ENCODE measurements at places on chromosomes 5 and 9.

DNA sequence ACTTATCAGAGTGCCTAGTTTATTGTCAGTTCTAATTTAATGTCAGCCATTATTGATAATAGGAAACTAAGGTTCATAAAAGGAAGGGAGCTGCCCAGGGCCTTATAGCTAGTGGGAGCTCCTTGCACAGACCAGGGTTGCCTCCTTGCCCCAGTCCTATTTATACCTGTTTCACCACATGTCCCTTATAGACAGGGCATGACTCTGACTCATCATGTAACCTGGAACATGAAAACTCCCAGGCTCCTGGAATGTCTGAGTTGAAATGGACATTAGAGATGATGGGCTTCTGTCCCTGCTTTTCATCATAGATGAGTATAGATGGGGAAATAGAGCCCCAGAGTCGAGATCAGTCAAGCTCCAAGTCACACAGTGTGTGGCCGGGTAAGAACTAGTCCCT is 21.1 kb downstream of the FAT2 start:
- DNase-seq, result no peak

- peak; percentile 45 for DNase-seq
Observed at GRCh38 chr5:124655921-124656511, 90.4 kb downstream of the ZNF608 start.

- no peak for DNase-seq
Observed at GRCh38 chr5:110590187-110590586, 136.3 kb downstream of the TMEM232 start.

DNA sequence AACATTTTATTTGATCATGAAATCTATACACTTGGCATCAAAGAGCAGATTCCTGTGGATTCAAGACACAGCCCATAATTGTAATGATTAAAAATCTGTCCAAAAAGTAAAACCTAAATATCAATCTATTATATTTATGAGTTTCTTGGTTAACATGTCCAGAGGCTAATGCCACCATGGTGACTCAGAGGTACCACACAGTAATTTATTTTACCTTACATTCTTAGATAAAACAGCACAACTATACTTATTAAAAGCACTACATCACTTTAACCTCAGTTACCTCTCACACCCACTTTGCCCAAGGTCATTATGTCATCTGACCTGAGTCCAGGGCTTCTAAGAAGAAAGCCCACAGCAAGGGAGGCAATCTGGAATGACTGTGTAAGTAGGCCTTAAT is 519.2 kb downstream of the RASEF start:
- DNase-seq, result no peak

DNA sequence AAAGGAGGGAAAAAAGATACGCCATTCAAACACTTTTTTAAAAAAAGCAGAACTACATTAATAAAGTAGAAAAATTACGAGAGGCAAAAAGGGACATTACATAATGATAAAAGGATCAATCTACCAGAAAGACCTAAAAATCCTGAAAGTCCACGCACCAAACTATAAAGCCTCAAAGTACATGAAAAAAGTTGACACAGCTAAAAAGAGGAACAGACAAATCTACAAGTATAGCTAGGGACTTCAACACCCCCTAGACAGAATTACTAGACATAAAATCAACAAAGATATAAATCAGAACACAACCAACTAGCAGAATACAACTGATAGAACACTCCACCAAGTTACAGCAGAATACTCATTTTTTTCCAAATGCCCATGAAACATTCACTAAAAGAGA is 11.1 kb downstream of the CAMSAP1 start:
- DNase-seq, result no peak

- DNase-seq, result no peak
Observed at GRCh38 chr5:106637275-106637674, 1033.5 kb downstream of the EFNA5 start.

- no peak for DNase-seq
Observed at GRCh38 chr5:151674626-151675610, 11.8 kb downstream of the SPARC start.

- DNase-seq, result no peak
Observed at GRCh38 chr5:133251296-133252132, 199.7 kb downstream of the HSPA4 start.

DNA sequence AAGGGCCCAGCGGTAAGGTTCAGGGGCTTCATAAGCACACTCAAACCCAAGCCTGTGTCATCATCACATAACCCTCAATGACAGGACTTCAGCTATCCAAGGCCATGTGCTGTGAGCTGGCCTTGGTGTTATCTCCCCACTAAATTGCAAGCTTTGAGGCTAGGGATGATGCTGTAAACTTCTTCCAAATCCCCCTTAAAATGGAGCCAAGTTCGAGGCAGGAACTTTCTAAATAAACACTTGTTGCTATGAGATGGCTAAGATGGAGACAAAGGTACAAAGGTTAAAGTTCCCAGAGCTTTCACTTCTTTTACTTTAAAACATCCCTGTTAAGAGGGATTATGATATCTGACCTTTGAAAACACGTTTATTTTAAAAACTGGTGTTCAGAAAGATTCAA is 123.6 kb downstream of the MYO10 start:
- no peak for DNase-seq

GRCh38 chr9:131994364-131995125 is 85.1 kb downstream of the MED27 start:
- DNase-seq, result no peak

GRCh38 chr5:157540707-157541446 is 34.7 kb downstream of the ADAM19 start:
- DNase-seq, result peak; percentile 44

- no peak for DNase-seq
Observed at GRCh38 chr9:34688329-34689115, 2.6 kb downstream of the CCL19 start.

DNA sequence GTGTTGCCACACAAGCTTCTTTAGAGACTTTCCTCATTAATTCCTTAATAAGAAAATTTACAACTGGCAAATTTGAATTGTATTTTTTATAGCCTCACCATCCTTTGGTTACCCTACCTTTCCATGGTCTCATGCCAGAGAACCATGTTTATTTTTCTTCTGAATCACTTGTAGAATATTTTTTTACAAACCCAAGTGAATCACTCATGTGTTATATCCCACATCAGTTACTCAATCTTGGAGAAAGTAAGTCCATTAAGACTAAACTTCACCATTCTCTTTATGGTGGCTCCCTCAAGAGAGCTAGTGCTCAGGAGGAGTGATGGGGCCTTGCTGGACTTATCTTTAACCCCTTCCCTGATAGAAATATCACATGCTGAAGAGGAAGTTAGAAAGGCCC is 128.9 kb downstream of the SUSD1 start:
- no peak for DNase-seq

GRCh38 chr5:169797577-169797976 is 160.5 kb downstream of the DOCK2 start:
- no peak for DNase-seq

- no peak for DNase-seq
Observed at GRCh38 chr5:17399931-17400330, 98.1 kb upstream of the TAF11L2 start.

DNA sequence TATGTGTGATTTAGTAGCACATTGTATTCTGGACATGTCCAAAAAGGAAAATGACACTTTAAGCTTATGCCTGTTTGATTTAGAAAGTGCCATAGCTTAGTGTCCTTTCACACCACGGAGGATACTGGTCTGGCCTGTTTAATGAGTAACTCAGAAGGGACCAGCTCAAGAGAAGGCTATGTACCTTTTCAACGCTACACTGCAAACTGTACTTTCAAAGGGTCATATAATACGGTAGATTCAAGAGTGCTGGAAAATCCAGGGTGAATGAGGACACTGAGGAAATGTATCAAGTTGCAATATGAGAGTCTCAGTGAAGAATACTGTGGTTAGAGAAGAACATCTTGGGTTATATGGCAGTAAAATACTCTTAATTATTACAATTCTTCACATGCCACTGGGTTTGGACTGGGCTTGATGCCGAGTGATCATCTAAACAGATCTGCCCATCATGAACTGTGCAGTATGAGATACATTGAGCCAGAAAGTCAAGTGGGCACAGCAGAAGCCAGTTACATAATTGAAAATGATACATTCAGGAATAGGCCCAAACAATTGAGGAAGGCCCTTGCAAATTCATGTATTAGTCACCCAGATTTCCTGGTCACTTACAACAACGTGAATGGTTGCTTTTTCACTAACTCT is 1211.5 kb upstream of the CDH9 start:
- DNase-seq, result no peak

- no peak for DNase-seq
Observed at GRCh38 chr9:114378883-114379282, 8.9 kb downstream of the AKNA start.

DNA sequence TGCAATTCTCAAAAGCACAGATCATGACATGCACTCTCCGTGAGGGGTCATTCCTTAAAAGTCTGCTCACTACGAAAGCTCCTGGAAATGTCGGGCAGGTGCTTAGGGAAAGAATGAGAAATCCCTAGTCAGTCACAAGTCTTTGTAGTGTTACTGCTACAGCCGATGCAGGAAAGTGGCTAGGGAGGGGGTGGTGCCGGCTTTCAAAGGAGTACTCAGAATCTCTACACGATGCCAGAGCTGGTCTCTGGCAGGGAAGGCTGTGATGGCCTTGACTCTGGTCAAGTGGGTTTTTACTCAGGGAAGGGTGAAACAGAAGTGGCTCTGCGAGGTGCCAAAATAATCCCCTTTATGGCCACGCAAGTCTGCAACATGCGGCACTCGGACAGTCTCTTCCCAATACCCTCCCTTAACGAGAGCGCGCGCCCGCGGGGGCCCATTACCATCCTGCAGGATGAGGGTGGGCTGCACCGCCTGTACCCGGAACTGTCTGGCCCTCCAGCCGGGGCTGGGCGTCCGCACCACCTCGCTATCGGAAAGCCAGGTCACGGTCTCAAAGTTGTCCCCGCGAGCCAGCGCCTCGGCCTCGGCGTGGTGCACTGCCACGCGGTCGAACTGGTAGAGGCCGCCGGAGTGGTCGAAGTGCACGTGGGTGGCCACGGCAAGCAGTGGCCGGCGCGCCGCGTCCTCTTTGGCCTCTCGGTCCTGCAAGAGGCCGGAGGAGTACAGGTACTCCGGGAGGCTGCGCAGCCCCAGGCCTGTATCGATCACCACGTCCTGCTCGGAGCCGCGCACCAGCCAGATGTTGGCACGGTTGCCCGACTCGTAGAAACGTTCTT is 956 bp downstream of the MBLAC2 start:
- DNase-seq, result no peak

GRCh38 chr9:2198956-2199635 is 183.9 kb downstream of the SMARCA2 start:
- no peak for DNase-seq

DNA sequence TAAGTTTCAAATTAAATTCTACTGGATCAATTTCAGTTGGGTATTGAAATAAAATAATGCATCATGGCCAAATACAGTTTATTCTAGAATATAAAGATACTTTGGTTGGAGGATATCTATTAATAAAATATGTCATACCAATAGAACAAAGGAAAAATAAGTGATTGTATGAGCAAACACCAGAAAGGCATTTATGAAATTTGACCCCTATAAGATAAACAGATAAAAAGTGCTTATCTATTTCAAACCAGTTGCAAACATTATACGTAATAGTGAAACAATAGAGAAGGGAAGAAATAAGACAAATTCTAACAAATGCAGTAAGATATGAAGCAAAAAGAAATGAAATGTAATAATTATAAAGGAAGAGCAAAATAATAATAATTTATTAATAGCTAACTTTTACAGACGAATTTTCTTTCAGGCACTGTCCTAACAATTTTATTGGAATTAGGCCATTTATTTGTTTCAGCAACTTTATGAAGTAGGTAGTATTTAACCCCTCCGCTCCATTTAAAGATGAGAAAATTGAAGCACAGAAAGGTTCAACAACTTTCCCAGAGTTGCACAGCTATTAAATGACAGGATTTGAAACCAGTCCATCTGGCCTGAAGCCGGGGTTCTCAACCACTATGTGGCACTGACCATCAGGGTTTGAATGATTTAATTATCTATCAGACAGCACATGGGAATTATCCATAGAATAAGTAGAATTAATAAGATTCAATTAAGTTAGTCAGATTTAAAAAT is 20.8 kb downstream of the ANKRD55 start:
- no peak for DNase-seq

GRCh38 chr9:72371151-72371550 is 6.1 kb upstream of the ZFAND5 start:
- DNase-seq, result no peak

GRCh38 chr5:14760548-14761002 is 96.1 kb downstream of the OTULIN start:
- DNase-seq, result no peak

- no peak for DNase-seq
Observed at GRCh38 chr9:129245276-129245675, 67.2 kb upstream of the IER5L start.

GRCh38 chr5:82418608-82418950 is 140.4 kb upstream of the RPS23 start:
- DNase-seq, result no peak

DNA sequence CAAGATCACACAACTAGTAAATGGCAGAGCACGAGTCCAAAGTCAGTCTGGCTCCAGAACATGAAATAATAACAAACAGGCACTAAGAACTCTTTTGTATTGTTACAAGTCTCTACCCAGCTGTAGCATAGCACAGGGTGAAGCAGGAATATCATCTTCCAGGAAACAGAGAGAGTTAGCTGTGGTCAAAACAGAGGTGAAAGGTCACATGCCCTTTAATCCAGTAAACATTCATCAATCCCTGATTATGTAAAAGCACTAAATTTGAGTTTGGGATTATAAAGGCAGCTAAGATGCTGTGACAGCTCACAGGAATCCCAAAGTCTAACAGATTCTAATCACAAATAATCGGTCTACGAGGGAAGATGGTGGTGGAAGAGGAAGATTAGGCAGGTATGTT is 133.0 kb upstream of the ASTN2 start:
- no peak for DNase-seq

DNA sequence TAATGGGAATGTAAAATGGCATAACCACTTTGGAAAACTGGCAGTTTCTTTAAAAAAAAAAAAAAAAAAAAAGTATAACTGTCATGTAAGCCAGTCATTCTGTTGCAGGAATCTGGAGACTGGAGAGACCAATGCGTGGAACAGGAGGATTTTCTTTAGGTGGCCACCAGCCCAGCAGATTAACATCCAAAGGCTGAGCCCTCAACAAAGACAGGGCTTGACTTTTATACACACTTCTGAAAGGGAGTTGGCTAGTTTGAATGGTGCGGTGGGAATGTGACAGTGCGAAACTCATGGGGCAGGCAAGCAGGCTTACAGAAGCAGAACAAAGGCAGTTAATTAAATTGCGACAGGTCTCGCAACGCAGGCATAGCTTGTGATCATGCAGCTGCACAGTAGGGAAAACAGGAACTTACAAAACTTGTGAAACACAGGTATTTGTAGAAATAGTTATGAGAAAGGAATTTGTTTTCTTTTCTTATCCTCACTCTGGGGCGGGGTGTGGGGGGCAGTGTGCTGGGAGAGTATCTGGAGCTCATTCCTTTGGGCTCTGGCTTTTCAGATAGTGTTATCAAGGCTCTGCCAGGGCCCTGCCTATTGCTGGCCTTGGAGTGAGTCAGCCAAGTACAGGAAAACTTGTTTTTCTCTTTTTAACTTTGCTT is 12.0 kb downstream of the UIMC1 start:
- no peak for DNase-seq

DNA sequence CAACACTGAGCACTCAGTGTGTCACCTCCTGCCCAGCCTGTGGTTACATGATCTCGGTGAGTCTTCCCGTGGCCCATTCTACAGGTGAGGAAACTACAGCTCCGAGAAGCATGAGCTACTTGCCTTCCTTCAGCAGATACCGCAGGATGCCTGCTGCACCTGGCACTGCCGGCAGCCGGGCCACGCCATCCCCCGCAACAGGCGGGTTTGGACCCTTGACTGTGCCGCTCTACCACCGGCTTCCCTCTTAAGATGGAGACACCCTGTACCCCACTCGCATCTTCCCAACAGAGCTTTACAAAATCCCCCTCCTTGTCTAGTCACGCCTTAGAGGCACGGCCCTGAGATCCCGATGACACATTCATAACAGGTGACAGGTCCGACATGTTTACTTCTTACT is 74.9 kb upstream of the OTULINL start:
- DNase-seq, result no peak
